Stimulated activated naive B cell treated with anti-CD40 and anti-IgM and Interleukin-4, amounts not matched to agents 10 μg/mL and 1 μg/mL and 100 μg/mL, for 72 hours (primary cell): ENCODE measurements at places on chromosomes 3 and 15.
A peak's percentile ranks its signal among the peaks of the same experiment; 100 is the strongest.

- no peak for DNase-seq
These were observed 84.3 kb downstream of the MECOM start for GRCh38 chr3:169579116-169579710.

- no peak for DNase-seq
These were observed 281.1 kb upstream of the PROK2 start for GRCh38 chr3:72065872-72066641.

- DNase-seq = no peak
These were observed 250.9 kb upstream of the CFAP20DC start for GRCh38 chr3:59300733-59301132.

DNA sequence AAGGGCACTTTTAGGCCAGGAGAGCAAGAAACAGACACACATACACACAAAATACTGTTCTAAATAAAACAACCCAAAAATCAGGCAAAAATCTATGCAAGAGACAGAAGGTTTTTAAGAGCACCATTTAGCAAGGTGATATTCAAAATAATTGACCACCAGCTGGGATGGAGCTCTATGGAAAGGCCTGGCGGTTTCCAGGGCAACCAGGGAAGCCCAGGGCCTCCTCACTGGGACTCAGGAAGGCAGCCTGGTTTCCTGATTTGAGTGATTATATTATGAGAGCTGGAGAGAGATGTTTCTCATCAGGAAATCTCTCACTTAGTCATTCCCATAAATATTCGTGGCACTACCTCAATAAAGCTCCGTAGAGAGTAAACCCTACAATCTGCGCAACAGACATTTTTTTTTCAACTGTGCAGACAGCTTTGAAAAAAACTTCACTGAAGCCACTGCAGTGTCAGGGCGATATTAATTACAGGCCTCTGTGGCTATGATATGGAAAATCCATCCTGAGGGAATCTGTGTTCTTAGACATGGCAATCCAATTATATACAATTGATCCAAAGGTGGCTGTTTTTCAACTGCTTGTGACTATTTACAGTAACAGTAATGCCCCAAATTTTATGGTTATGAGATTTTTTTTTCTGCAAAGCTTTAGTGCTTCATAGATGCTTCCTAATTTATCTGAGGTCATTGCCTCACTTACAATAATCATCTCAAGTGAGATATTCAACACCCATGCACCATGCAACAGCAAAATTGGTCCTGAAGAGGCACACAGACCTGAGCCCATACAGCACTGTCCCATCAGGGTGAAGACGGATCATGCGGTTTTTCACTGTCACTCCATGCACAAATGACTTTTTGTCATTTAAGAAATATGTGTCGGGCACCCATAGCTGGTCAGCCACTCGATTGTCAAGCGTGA lies 152.1 kb downstream of the GABRB3 start:
- no peak for DNase-seq

DNA sequence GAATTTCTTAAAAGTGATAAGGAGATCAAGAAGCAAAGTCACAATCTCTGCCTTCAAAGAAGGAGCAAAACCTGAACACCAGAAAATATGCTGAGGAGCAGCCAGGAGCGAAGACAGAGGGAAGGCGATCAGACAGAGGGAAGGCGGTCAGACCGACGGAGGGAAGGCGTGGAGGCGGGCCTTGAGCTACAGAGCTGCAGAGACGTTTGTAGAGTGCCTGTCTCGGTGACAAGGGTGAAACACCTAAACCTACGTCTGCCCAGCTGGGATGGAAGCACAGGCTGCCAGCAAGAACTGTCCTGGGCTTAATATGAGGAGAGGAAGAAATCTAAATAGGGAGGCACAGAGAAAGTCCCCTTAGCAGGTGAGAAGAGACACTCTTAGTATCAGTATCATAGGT lies 476.0 kb downstream of the OCA2 start:
- no peak for DNase-seq

- DNase-seq = no peak
These were observed 47.0 kb downstream of the ZBTB20 start for GRCh38 chr3:115099986-115100571.

DNA sequence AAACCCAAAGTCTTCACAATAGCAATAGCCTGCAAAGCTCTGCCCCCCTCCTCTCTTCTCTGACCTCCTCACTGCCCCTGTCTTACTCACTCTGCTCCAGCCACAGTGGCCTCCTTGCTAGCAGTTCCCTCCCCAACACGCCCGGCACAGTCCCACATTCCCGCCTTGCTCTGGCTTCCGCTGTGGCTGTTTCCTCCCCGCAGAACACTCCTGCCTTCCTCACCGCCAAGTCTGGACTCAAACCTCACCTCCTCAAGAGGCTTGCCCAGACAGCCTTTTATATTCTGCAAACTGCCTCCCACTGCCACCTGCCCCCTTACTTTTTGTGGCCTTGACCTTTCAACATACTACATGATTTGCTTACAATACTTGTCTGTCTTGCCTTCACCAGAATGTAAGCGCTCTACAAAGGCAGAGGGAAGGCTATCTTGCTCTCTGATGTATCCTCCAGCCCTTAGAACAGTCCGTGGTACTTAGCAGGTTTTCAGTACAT lies 406 bp upstream of the MPI start:
- no peak for DNase-seq

GRCh38 chr3:22450786-22451400 lies 699.9 kb upstream of the ZNF385D start:
- no peak for DNase-seq

GRCh38 chr3:129345971-129346370 lies 67.3 kb downstream of the HMCES start:
- no peak for DNase-seq

DNA sequence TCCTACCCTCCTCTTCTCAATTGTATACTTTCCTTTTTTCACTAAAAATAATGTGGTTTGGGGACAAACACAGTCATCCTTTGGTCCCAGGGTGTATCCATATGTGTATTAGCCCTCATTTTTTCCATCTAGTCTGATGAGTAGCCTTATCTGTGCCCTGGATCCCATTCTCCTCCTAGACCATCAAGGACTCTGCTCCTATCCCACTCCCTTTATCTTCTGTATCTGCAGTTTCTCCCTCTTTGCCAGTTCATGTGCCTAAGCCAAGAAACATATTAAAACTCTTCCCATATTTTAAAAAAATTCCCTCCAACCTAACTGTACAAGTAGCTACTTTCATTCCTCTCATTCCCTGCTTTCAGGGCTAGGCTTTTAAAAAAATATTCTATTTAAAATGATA lies 25.2 kb downstream of the CCDC14 start:
- DNase-seq = no peak

DNA sequence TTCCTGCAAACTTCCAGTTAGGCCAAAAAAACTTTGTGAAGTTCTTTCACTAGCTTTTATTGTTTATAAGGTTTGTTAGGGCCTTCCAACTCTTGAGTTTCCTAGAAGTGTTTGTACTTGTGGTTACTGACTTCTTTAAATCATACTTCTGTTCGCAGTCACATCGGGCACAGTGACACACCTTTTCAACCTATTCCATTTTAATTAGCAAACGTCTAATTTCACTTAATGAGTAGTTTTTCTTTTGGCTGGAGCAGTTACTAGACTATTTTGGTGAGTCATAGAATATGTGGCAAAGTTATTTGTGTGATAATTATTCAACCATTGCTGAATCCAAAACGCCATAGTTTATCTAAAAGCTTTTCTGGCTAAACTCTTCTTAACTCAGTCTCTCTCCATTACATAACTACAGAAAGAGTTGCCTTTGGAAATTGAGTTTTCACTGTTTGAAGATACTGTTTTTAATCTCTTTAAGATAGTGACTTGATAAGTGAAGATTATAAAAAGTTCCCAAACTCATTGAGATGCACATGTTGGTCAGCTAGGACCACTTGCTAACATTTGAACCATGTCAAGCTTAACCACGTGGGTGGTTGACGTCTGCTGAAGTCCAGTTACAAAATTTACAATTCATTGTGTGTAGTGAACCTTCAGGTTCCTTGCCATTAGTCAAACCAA lies 21.5 kb downstream of the CNOT10 start:
- no peak for DNase-seq

GRCh38 chr3:179828738-179829137 lies 175.9 kb downstream of the USP13 start:
- DNase-seq = no peak

GRCh38 chr15:101384276-101384675 lies 89.2 kb upstream of the SNRPA1 start:
- DNase-seq = no peak

- no peak for DNase-seq
These were observed 20.7 kb downstream of the CEP19 start for GRCh38 chr3:196691386-196691785.

DNA sequence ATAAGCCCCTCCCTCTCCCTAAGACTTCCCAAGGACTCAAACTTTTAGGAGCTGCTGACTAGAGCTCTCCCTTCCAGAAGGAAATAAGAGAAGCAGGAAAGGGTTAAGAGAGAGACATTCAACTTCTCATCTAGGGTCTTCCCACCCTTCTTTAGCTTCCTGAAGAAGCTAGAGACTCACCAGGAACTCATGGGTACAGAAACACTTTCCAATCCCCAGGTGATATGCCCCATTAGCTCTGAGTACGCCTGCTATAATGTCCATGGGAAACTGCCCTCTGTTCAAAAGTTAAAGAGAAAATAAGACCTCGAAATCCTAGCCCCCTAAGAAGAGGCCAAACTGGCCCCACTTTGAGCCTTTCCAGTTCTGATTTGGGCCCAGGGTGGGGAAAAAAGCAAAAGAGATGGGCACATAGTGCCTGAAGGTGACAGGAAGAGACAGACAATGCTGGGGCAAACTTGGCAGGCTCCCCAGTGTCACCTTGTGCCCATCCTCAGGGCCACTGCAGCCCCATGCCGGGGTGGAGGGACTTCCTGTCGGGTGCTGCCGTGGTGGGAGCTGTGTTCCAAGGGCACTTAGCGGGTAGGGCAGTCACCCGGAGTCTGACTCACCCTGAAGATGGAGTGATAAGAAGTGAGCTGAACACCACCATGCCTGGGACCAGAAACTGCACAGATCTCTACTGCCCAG lies 29.5 kb downstream of the CCDC12 start:
- no peak for DNase-seq

GRCh38 chr3:186570941-186571643 lies 572 bp downstream of the DNAJB11 start:
- no peak for DNase-seq

DNA sequence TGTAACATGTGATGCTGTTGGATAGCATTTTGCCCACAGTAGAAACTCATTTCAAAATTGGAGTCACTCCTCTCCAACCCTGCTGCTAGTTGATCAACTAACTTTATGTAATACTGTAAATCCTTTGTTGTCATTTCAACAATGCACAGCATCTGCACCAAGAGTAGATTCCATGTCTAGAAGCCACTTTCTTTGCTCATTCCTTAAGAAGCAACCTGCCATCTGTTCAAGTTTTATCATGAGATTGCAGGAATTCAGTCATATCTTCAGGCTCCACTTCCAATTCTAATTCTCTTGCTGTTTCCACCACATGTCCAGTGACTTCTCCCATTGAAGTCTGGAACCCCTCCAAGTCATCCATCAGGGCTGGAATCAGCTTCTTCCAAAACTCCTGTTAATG lies 42.9 kb downstream of the AKAP13 start:
- DNase-seq = no peak

- DNase-seq = no peak
These were observed 16.6 kb upstream of the SLC12A8 start for GRCh38 chr3:125229168-125229567.

DNA sequence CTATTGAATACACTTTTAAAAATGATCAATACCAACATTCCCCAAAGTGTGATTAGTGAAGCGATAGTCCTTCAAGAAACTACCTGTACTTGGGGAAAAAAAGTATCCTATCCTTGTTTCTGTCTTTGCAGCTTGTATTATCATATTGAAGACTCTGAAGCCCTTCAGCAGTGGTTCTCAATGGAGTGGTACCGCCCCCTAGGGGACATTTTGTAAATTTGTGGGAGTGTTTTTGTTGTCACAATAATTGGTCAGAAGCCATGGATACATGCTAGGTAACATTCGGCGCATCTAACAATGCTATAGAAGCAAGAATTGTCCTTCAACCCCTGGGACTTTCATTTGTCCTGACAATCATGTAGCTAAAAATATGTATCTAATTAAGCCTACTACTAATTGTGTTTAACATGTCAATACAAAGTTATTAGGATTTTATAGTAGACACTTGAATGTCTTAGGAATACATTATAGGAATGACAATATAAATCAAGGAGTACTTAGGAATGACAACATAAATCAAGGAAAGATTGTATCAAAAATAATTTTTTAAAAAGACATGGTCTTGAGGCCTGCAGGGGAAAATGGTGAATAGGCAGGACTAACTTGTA lies 53.7 kb downstream of the NMD3 start:
- peak; percentile 26 for DNase-seq

- no peak for DNase-seq
These were observed 85.5 kb downstream of the B3GNT5 start for GRCh38 chr3:183338520-183338919.

DNA sequence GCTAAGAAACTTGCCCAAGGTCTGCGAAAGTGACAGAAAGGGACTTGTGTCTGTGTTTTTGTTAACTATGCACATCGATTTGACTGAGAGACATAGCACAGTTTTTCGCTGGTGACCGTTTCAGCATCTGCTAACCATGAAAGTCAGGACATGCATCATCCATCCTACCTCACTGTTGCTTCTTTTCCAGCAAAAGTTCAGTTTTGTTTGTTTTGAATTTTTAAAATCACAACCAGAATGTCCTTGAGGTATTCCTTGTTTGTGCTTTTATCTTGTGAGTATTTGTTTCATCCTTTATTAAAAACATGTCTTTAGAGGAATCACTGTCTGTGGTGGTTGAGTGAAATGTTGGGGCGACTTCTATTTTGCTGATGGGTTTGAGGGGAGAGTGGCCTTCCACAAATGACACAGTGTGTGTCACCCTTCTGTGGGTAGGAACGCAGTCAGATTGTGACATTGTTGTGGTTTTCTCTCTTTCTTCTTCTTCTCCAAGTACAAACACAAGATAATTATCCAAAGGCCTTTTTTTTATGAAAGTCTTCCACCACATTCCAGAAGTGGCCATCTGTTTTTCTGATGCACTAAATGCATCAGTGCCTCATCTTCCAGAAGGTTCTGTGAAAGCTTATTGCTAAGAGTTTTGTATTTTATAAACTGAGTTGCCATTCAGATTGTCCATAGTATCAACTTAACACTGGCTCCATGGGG lies 214.4 kb upstream of the NR2E3 start:
- DNase-seq = no peak

- DNase-seq = no peak
These were observed 190.5 kb upstream of the LYSMD4 start for GRCh38 chr15:99923711-99924110.

DNA sequence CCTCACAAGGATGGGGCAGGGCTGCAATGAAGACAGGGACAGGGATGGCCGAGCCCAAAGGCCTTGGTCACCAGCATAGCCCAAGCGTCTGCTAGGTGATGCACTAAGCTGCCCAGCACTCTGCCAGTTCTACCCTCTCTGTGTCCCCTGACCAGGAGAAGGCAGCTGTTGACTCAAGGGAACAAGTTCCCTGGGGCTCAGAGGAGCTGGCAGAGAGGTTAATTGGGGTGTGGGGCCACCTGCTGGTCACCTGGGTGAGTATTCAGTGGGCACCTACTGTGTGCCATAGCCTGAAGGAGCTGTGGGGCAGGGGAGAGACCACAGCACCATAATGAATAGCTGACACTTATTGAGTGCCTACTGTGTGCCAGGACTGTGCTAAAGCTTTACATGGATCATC lies 22.0 kb upstream of the DOCK3 start:
- DNase-seq = peak; percentile 35
